Cortex of kidney (tissue), 1 donor: ENCODE measurements at places on chromosomes 1 and 21.

DNA sequence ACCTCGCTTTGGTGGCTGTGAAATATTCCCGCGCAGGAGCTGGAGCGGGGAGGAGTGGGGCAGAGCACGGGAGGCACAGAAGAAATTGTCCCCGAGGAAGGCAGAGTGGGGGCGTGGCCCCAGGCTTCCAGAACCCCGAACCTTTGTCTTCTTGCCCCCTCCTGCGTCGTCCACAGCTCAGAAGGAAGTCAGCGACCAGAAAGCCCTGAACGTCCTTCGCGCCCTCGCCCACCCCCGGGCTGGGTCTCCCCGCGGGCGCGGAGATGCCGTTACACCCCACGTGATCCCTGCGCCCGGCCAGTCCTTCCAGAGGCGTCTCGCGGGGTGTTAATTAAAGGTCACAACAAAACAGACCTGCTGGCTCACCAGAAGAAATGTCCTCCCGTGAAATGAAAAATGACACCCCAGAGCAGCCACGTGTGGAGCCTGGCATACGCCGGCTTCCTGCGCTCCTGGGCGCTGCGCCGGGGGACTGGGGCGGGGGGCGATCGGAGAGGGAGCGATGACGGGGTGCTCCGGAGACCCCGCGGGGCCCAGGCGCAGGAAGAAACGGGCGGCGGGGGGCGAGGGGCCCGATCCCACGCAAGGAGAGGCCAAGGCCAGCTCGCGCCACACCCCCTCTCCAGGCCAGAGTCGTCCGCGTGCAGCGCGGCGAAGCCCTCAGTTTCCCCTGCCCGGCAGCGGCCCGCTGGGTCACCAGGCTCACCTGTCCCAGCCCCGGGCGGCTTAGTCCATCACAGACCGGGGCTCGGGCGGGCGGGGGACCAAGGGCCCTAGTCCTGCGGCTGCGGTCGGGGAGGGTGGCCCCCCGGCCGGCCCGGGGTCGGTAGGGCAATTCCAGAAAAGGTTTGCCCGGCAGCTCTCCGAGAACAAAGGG lies 995 bp upstream of the KIF26B start:
- DNase-seq, result no peak

DNA sequence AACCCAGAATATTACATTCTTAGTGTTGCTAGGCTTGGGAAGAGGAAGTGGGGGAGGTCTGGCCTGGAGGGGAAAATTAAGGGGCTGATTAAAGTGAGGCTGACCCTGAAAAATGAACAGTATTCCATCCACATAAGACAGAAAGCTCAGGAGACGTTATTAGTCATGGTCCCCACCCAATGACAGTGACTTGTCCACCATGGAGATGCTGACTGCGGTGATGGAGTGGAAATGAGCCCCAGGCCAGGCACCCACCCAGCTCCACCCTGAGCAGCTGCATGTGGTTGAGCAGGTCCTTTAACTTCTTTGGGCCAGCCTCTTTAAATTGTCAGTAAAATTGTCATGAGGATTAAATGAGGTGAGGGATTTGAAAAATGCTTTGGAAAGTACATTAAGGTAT lies 1.4 kb upstream of the SPRR4 start:
- DNase-seq, result no peak

DNA sequence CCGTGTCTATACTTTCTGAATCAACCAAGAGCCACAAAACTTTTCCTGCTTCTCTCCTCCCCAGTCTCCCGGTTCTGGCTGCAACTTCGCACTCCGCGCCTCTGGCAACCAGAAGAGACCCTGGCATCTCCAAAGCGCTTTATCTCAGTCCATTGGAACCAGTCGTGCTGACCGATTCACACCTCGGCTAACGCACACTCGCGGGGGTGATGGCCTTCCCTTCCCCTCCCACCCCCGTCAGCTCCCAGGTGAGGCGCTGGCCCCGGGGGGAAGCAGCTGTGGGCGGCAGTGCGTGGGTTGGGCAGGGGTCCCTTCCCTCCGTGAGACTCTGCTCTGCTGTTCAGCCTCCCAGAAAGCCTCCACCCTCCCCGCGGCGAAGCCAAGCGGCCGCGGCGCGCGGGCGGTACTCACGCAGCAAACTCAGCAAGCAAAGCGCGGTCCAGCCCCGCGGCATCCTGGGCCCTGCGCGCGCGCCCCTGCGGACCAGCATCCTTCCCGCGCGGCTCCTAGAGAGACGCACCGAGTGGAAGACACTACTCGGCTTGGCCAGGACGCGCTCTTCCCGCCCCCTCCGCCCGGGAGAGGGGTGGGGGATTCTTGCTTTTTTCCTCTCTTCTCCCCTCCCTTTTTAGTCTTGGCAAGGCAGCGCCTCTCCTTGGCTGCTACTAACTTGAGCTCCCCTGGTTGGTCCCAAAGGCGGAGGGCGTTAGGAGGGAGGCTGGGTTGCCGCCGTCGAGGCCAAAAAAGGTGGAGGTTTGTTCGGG lies at the start of gene CD34:
Gene CD34, minus strand, starts transcription at position 535 of the 764 bp plus-strand sequence. Its CDS starts 45 bp downstream, at position 490.
- no peak for DNase-seq

DNA sequence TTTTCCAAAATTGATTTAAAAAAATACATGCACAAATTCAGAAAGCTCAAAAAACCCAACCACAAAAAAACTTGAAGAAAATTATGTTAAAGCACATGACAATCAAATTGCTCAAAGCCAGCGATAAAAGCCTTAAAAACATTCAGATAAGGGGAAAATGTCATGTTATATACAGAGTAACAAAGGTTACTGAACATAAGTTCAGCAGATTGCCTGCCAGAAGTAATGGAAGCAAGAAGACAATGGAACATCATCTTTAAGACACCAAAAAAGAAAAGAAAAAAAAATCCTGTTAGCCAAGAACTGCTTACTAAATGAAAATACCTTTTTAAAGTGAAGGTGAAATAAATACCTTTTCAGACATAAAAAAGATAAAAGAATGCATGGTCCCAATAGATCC lies 147.2 kb upstream of the SGIP1 start:
- no peak for DNase-seq

DNA sequence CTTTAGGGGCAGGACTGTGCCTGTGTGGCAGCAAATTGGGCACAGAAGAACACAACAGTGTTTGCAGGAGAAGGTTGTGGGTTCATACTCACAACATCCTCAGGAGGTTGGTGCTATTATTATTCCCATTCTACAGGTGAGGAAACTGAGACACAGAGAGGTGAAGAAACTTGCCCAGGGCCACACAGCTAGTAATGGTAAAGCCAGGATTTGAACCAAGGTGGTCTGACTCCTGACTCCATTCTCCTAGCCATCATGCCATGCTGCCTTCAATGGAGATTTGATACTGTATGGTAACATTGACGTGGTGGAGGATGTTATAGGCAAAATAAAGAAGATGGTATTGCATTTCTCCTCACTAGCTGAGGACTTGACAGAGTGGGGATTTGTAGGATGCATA lies 334.2 kb downstream of the RPS6KC1 start:
- no peak for DNase-seq

- no peak for DNase-seq
These were observed 1.0 kb upstream of the S100B start for GRCh38 chr21:46605767-46606426.

DNA sequence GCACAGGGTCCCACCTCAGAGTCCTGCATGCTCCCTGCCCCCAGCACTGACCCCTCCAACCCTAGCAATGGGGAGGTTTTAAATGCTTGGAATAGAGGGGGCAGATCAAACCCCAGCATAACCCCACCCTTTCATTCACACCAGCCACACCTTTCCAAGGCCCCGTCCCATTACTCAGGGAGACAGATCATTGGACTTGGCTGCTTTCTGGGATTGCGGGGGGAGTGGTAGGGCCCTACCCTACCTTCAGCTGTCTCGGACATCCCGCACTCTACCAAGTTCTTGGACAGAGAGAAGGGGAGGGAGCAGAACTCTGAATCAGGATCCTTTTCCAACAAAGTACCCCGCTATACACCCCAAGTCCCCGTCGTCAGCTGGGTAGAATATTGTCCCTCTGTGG lies 983 bp downstream of the PADI2 start:
- DNase-seq, result no peak

- no peak for DNase-seq
These were observed 478.9 kb upstream of the VAMP3 start for GRCh38 chr1:7292036-7292681.

DNA sequence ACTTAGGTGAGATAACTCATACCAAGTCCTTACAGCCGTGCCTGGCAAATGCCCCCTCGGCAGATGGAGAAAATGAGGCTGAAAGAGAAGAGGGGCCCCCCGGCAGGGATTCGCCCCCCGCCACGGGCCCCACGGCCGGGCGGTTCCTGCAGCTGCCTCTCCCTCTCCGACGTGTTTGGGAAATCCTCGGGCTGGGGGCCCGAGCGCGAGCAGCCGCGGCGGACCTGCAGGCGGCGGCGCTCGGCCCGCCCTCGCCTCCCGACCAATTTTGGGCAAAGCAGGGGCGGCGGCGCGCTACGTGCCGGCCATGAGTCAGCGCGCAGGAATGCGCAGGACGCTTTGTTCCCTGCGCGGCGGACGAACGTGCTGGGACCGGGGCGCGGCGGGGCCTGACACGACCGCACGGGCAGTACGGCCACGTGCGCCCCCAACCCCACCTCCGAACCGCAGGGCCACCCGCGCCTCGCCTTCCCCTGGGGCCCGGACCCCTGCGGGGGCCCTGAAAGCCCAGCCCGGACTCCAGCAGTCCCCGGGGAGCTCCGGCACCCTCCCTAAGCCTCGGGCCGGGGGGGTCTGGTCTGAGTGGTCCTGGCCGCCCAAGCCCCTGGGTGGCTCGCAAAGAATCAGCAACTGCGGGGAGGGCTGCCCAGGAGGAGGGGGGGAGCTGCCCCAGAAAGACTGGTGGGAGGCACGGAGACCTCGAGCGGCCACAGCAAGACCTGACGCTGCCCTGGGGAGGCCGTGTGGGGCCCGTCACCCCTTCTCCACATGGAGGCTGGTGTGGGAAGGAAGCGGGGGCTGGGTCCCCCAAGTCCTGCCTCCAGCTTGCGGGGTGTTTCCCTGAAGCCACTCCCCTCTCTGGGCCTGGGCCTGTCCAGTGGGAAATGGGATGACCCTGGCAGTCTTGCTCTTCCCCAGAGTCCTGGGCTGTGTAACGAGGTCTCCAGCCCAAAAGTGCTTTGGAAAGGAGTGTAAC lies 11.9 kb upstream of the EDN2 start:
- no peak for DNase-seq

GRCh38 chr1:163147019-163147418 lies 55.7 kb downstream of the RGS5 start:
- DNase-seq, result no peak

DNA sequence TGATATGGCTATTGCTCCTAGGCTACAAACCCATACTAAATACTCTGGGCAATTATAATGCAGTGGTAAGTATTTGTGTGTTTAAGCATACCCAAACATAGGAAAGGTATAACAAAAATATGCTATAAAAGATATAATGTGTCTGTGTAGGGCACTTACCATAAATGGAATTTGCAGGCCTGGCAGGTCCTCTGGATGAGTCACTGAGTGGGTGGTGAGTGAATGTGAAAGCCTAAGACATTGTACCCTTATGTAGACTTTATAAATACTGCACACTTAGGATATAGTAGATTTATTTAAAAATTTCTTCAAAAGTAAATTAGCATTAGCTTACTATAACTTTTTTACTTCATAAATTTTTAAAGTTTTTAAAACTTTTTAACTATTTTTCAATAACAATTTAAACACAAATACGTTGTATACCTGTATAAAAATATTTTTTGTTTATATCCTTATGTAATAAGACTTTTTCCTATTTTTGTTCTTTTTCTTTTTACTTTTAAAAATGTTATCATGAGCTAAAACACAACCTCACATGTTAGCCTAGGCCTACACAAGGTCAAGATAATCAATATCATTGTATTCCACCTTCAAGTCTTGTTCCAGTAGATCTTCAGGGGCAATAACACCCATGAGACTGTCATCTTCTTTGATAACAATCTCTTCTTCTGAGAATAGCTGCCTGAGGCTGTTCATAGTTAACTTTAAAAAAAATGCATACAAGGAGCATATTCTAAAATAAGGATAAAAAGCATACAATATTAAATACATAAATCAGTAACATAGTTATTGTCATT lies 306.3 kb upstream of the RGS18 start:
- DNase-seq, result no peak

DNA sequence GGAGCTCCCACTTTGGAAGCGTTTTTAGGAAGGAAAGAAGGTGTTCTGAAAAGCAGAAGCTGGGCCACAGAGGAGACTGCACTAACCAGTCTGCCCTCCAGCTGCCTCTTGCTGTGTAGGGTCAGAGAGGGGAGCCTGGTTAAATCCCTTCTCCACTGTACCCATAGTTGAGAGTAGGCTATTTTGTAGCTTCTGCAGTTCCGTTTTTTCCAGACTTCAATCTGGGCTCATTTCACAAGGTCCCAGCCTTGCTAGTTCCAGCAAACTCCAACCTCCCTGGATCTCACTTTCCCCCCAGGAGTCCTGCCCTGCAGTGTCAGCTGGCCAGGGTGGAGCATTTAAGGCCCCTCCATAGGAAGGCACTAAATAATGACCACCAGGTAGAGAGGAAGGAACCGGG lies 11.0 kb downstream of the TNN start:
- no peak for DNase-seq

GRCh38 chr1:25239681-25240541 lies 7.3 kb downstream of the RSRP1 start:
- no peak for DNase-seq

- DNase-seq, result no peak
These were observed at the start of gene SMIM1 for GRCh38 chr1:3772715-3773571. Gene SMIM1 (plus strand): TSS chr1:3772749. CDS start chr1:3775374, 2,625 bp downstream.

DNA sequence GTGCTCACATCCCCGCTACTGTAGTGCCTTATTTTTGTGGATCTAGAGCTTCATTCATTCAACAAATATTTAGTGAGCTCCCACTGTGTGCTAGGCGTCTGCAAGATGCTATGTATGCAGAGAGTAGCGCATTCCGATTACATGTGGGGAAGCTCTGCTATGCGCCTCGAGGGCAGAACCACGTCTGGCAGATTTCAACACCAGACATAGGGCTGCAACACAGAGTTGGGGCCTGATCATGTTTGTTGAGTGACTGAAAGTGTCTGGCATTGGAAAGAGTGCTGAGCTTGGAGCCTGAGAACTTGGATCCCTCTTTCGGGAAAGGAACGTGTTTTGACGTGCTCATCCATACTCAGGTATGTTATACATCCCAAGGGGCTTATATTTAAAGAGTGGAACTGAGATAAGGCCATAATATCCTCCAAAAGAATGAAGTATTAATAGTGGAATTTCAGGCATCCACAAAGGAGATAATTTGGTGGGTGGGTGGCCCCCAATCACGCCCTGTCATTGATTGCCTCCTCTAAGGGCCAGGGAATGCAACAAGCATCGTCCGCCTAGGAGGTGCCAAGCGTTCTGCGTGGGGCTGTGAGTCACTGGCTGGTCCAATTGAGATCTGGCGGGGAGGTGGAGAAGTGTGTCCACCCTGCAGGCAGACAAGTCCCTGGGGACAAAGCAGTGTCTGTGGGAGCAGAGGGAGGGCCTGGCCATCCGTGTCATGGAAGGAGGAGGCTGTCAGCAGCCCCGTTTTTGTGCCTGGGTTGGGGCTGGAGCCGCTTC lies 62.8 kb upstream of the ZBTB40 start:
- no peak for DNase-seq

GRCh38 chr1:199590708-199591107 lies 436.8 kb upstream of the NR5A2 start:
- DNase-seq, result no peak

GRCh38 chr1:8780405-8780804 lies 37.0 kb downstream of the RERE start:
- DNase-seq, result no peak

- no peak for DNase-seq
These were observed 2.5 kb downstream of the UBL4B start for GRCh38 chr1:110114784-110115183.

GRCh38 chr1:225603538-225604354 lies 49.2 kb downstream of the ENAH start:
- DNase-seq, result no peak

- no peak for DNase-seq
These were observed 92.8 kb downstream of the PIK3R3 start for GRCh38 chr1:46039571-46040052.

- DNase-seq, result no peak
These were observed 14.6 kb downstream of the EFCAB7 start for GRCh38 chr1:63537940-63538339.
